Left ventricle myocardium inferior (tissue), 1 donor: ENCODE measurements at places on chromosomes 11 and 22.
A peak's percentile ranks its signal among the peaks of the same experiment; 100 is the strongest.

- DNase-seq, result no peak
Observed at GRCh38 chr11:61042961-61043540, 59.2 kb upstream of the CD5 start.

- DNase-seq, result no peak
Observed at GRCh38 chr11:70402016-70402415, 3.7 kb downstream of the CTTN start.

DNA sequence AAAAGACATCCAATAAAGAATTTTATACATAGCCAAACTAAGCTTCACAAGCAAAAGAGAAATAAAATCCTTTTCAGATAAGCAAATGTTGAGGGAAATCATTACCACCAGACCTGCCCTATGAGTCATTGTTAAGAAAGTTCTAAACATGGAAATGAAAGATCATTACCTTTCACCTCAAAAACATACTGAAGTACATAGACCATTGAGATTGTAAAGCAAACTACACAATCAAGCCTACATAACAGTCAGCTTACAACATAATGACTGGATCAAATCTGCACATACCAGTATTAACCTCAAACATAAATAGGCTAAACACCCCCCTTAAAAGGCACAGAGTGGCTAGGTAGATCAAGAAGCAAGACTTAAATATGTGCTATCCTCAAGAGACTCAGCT is 501.0 kb upstream of the LUZP2 start:
- DNase-seq, result no peak

GRCh38 chr11:77127920-77128691 is at the start of gene MYO7A:
MYO7A (plus strand) TSS chr11:77128246; CDS start chr11:77130635, 2,389 bp downstream.
- peak; percentile 70 for DNase-seq

DNA sequence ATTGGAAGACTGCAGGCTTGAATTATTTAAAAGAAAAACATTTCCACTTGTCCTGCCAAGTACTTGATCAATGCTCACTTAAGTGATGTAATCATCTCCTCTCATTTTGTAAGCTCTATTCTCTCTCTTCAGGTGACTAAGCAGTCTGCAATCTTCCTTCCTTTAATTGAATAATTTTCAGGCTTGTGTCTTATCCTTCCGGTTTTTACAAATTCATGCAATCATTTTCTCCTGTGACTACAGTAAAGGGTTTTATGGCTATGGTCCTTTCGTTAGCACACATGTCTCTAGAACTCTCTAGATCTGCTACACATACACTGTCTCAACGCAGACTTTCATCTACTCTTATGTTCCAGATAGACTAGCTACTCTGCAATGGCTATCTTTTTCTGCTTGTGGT is 12.6 kb upstream of the UPB1 start:
- DNase-seq, result no peak

DNA sequence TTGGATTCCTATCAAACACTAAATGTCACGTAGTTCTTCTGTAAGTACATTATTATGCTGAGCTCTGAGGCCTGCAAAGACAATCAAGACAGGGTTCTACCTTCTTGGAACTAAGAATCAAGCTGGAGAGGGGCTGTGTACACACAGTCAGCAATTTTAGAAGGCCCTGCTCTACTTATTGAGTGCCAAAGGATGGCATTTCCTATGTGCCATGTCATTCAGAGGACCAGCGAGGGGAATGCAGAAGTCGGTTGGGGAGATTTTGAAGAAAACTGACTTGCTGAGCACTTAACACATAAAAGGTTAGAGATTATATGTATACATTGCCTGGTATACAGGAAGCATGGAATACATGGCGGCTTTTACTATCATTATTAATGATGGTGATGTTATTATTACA is 5.3 kb downstream of the SLC37A2 start:
- DNase-seq, result no peak

- DNase-seq, result no peak
Observed at GRCh38 chr11:94785509-94785908, 17.4 kb downstream of the AMOTL1 start.

GRCh38 chr11:30902929-30903328 is 316.8 kb upstream of the MPPED2 start:
- no peak for DNase-seq

GRCh38 chr11:1283906-1284305 is 25.5 kb downstream of the TOLLIP start:
- DNase-seq, result no peak

DNA sequence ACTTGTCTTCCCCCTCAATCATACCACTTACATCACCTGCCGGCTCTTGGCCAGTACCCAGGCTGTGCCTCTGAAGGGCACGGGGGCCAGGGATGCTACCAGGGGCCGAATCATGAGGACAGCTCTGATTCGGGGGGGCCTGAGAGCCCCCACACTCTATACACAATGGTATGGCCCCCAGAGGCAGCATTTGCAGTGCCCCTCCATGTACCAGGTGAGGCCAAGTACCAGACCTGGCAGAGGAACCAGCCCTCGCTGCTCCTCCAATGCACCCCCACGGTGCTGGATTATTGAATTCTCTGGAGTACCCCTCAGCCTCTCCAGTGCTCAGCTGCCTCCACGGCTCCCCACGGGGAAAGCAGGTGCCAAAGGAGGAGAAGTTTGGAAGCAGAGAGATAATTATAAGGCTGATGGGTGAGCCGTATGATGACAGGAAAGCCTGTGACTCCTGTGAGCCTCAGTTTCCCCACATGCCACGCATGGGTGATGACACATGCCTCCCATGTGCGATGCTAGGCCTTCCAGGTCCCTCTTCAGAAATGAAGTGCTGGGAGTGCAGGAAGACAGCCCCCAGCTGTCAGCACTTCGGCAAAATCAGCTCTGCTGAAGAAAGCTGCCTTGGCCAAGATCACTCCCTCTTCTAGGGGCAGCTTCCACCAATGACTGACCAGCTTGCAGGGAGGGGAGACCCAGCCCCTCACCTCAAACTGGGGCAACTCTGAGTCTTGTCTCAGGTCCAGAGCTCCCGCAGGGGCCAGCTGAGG is 69.9 kb downstream of the THAP12 start:
- no peak for DNase-seq

DNA sequence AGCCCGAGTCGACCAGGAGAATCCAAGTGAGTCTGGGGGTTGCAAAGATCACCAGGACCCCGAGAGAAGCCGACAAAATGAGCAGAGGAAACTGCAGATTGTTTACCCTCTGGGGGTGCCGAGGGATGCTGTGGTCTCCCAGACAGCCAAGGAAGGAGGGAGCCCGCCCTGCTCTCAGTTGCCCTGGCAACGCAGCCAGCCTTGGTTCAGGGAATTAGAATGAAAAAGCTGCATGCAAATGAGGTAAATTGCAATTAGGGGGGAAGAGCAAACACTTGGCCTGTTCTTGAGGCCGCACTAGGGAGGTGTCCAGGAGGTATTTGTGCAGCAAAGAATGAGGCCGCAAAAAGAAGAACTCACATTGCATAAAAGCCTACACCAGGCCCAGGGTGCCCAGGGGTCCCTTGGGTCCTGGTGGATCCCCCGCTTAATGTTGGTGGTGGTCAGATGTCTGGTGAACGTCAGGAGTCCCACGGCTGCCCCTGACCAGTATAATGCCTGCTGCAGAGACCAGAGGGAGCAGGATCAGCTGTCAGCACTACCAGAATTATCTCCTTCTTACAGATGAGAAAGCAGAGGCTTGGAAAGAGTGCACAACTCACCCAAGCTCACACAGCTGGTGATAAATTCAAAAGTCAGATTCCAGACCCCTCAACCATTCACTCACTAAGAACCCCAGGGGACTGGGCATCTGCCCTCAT is 40.3 kb upstream of the ATXN10 start:
- no peak for DNase-seq

DNA sequence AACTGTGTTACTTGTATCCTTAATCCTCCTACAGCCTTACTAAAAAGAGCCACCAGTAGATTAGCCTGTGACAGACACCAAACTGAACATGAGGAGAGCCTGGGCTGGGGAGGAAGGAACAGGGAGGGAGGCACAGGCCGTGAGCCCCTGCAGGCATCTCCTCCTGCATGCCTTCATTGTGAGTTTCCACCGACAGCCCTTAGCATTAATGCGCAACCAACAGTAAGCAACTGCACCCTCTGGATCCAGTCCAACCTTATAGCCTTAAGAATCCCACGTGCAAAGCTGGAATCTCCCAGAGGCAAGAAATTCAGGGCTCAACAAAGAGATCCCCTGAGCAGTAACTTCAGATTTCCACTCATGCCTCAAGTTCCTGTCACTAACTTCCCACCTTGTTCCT is 84.6 kb downstream of the ETS1 start:
- DNase-seq, result no peak

GRCh38 chr11:82978422-82979099 is 77.0 kb downstream of the DDIAS start:
- DNase-seq, result no peak

GRCh38 chr22:19891317-19892256 is 36.9 kb upstream of the GNB1L start:
- no peak for DNase-seq

- no peak for DNase-seq
Observed at GRCh38 chr22:33572086-33572485, 348.2 kb downstream of the LARGE1 start.

DNA sequence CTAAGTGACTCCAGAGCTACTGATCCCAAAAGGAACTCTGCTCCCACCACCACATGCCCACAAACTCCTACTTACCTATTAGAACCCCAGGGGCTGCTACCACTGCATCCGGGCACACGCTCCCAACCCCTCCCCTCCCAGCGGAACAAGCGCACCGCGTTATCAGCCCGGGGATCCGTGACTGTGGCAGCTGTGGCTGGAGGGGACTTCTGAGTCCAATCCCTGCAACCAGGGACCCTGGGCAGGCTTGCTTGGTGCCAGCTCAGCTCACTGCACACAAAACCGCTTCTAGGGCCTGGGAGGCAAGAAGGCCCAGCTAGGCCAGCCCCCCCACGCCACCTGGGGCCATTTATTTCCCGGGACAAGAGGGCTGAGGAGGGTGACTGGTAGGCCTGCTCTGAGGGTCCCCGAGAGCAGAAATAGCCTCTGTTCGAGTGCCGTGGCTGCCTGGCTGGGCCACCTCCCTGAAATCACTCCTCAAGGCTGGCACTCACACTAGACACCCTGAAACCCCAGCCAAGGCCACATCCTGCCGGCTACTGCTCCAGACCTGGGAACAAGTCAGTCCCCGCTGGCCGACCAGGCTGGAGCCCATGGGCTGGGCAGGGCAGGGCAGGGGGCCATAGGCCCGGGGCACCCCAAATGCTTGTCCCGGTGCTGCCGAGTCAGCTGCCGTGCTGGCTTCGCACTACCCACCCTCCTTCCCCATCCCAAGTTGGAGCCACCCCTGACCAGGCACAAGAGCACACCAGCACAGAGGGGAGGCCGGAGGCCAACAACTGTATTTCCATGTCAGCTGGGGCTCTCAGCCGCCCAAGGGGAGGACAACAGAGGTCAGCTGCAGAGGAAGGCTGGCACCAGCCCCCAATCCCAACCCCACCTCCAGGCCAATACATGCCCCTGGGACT is 1.9 kb upstream of the IFITM10 start:
- DNase-seq, result no peak

- no peak for DNase-seq
Observed at GRCh38 chr11:96204721-96205459, 138.1 kb downstream of the MAML2 start.

DNA sequence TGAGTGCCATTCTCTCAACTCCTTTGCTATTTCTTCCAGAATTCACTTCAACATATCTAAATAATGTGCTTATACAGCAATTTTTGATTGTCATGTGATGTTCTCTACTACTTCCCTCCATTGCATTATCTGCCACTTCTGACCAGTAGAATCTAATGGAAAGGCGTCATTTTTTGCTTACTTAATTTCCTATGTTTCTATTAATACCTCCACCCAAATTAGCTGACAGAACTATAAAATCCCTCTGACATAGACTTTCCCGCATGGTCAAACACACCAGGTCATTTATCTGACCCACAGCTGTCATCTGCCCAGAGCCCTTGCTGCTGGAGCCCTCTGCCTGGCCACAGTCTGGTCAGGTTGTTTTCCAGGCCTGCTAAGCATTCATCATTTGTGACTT is 258.6 kb upstream of the NARS2 start:
- DNase-seq, result no peak

DNA sequence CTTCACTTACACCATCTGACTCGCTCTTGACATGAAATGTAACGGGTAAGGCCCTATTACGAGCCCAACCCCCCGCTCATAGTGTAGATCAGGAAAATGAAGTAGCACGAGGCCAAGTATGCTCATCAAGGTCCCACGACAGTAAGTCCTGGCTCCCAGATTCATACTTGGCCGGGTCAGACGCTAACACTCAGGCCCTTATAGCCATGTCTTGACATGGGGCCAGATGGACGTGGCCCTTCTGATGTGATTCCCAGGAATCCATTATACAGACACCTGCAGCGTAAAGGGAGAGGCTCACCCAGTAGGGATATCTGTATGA is 175.1 kb downstream of the CEP164 start:
- no peak for DNase-seq

DNA sequence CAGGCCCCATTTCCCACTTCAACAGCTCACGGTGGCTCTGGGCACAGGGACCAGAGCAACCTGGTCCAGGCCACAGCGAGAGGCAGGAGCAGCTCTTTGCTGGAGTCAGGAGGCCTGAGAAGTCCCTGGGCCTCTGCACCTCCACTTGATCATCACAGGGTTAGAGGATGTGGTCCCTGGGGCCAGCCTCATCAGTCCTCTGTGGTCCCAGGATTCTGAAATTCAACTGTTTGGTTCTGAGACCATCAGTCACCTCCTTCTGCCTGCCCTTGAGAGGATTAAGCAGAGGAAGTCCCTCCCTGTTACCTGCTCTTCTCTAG is 24.9 kb upstream of the CBX7 start:
- DNase-seq, result no peak

GRCh38 chr11:113528982-113529381 is 53.8 kb upstream of the DRD2 start:
- DNase-seq, result no peak

GRCh38 chr11:16096336-16096735 is 260.0 kb downstream of the SOX6 start:
- no peak for DNase-seq

GRCh38 chr22:20187777-20188566 is 37.1 kb upstream of the CCDC188 start:
- no peak for DNase-seq

GRCh38 chr22:50702261-50702671 is 29.6 kb downstream of the SHANK3 start:
- DNase-seq, result no peak

GRCh38 chr11:68867066-68867465 is 25.4 kb upstream of the CPT1A start:
- DNase-seq, result no peak

DNA sequence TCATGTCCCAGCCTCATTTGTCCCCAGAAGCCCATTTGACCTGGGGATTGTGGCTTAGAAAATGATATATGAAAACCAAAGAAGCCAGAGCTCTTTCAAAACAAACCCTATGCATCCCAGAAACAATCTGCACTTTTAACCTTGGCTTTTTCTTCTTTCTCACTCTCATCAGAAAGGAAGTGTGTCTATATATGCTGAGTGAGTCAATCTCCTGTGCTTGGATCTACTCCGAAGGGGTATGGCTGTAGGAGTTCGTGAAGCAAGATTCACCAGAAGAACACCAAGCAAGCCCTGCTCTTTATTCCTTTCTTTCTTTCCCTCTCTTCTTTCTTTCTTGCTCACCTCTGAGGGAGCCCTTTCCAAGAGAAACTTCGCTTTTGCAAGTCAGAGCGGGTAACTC is 636 bp downstream of the PAMR1 start:
- no peak for DNase-seq

- no peak for DNase-seq
Observed at GRCh38 chr11:105573091-105573490, 36.8 kb upstream of the GRIA4 start.

GRCh38 chr11:64306876-64307622 is 1.7 kb downstream of the ESRRA start:
- no peak for DNase-seq
